ENCODE measurements at places on chromosomes 7 and 10.
A peak's percentile ranks its signal among the peaks of the same experiment; 100 is the strongest.

GRCh38 chr7:16298221-16298620, 123.1 kb downstream of the CRPPA start:
- DNase-seq: no peak

GRCh38 chr7:106288263-106288662, 3.5 kb upstream of the NAMPT start:
- DNase-seq: no peak

- DNase-seq: no peak
Measured at GRCh38 chr10:93063144-93063976, 2.8 kb downstream of the CYP26C1 start.

- DNase-seq: peak; percentile 71
Measured at GRCh38 chr10:97072851-97073665, 112.7 kb downstream of the SLIT1 start.

DNA sequence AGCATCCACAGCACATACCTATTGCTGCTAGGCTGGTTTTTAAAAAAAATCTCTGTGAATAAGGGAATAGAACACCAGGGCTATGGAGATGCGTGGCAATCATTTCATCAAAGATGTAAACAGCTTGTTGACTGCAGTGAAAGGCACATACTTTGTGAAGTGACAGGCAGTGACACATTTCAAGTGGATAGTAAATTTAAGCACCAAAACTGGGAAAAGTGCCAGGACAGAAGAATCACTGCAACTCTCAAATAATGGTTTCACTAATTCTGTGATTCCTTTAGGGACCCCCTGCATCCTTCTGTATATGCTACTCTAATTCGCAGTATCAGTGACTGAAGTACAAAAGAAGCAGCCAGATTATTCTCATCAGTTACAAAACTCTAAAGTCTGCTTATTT, 145.2 kb upstream of the KLF14 start:
- DNase-seq: no peak

DNA sequence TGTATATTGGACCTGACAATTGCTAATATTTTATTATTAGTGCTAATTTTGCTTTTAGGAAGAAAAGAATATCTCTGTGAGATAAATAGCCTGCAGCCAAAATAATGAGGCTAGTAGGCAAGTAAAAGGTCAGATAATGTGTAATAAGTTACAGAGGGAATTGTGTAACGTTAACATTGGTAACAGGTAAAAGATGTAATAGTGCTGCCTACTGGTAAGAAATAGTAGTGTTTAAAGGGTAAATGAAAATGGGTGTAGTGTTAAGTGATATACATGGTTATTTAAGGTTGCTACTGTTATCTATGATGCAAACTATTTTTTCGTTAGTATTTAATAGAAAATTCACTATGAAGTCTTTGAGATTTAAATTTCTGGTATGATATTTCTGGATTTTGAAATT, 9.2 kb upstream of the FOXP2 start:
- DNase-seq: no peak

DNA sequence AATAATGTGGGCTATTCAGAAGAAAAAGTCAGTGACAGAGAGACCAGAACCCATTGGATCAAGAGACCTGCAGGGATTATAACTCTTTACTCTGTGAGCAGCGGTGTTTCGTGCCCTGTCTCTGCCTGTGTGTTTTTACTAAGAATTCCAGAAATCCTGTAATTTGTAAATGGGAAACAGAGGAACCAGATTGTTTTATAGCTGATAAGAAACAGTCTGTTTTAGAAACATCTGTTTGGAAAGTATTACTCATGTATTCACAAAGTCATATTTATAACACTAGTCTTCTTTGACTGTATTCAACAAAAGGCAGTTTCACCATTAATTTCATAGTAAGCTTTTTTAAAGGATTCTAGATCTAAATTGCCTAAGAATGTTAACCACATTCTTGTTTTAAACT, 30.0 kb upstream of the VDAC2 start:
- DNase-seq: no peak

GRCh38 chr7:73577627-73578341, 595 bp downstream of the TBL2 start:
- peak; percentile 37 for DNase-seq

DNA sequence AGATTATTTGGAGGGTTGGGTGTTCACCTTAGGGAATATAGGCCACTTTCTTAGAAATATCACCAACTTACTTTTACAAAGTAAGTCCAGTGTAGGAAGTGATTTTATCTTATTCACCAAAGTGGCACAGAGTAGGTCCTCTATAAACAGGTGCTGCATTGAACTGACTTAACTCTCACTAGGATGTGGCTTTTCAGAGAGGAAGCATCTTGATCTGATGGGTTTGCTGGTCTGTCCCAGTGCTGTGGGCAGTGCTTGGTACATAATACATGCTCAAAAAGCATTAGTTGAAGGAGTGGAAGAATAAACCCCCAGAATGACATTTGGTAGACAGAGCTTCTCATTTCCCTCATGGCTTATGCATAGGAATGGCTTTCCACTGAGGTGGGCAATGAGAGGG, 334.7 kb downstream of the LRMDA start:
- DNase-seq: no peak

DNA sequence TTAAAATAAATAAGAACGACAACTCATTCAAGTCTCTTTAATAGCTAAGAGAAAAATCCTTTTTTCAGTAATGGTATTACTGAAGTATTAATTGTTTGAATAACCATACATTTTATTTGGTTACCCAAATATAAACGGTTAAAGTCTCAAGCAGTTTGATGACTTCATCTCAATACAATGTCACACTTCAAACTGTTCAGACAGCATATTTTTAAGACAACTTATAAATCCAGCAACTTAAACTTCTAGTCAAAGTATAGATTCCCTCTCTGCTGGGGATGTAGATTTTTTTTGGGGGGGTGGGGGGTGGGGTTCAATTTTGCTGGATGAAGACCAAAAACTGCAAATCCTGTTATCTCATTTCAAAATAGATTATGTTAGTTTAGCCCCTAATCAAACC, 42.0 kb downstream of the GNA12 start:
- DNase-seq: no peak

Data from RPMI8226 (cell line).